Fibroblast of skin of left quadriceps (primary cell): ENCODE measurements at places on chromosomes 1 and 21.
A peak's percentile ranks its signal among the peaks of the same experiment; 100 is the strongest.

DNA sequence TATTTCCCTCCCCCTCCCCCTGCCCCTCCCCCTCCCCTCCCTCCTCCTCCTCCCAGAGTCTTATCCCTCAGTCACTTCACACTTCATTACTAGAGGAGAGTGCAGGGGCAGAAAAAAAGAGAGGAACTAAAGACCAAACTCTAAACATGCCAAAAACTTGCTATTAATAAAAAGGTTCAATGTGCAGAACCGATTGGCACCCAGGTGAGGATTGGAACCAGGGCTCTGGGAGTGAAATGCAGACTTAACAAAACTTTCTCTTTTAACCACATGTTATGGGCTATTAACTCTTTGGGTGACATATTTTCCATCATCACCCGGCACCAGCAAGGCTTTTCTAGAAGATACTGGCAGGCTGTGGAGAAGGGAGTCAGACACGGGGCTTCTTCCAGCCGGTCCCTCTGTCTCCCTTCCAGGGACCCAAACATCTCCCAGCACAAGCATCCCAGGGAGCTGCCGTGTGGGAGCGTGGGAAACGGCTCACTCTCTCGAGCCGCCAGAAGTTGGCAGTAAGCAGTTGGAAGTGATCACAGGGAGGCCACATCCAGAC is 13.6 kb downstream of the NID1 start:
- no peak for DNase-seq

- DNase-seq = no peak
These were observed 6.6 kb downstream of the TBX19 start for GRCh38 chr1:168287237-168287664.

- no peak for DNase-seq
These were observed 54.3 kb upstream of the CAMK1G start for GRCh38 chr1:209529233-209529632.

DNA sequence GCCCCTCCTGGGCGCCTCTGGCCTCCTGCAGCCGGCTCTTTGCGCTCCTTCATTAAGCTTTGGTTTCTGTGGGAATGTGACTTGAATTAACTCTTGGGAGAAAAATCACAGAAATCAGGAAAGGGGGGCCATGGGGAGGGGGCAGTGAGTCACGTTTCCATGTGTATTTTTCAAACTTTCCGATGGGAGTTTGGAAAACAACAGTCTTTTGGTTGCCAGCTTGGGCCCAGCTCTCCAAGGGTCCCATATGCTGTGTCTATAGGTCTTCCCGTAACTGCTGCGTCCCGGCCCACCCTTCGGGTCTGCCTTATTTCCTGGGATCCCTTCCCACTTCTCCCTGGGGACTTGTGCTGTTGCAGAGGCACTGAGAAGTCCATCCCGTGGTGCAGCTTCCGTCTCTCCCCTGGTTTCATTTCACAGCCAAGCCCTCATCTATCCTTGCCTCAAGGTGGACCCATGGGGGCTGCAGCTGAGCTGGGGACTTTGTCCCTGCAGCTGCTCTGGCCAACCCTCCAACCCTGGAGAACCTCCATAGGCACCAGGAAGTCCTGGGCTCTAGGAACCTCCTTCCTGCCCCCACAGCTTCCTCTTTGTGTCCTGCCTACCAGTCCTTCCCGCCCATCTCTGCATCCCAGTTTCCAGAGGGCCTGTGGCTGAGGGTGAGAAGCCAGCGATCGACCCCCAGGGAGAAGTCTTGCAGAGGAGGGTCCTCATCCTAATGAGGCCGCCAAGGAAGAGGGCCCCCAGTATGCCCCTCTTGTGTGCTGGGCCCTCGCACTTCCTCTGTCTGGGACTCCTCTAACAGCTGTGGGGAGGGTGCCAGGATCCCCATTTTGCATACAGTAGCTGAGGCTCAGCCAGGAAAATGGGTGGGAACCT is 11.6 kb upstream of the LMNA start:
- DNase-seq = peak; percentile 68

DNA sequence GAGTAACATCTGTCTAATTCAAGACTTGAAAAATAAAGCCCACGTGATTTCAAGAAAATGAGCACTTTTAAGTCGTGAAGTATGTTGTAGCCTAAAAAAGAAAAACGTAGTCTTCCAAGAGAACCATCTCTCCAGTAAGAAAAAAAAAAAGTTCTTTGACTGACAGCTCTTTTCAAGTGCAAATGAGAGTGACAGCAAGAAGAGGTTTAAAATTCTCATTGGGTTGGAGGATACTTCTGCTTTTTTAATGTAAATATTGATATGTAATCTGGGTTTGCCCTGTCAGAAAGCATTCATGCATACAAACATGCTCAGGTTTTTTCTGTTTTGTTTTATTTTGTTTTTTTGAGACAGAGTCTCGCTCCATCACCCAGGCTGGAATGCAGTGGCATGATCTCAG is 32.3 kb upstream of the PRDM2 start:
- DNase-seq = no peak

DNA sequence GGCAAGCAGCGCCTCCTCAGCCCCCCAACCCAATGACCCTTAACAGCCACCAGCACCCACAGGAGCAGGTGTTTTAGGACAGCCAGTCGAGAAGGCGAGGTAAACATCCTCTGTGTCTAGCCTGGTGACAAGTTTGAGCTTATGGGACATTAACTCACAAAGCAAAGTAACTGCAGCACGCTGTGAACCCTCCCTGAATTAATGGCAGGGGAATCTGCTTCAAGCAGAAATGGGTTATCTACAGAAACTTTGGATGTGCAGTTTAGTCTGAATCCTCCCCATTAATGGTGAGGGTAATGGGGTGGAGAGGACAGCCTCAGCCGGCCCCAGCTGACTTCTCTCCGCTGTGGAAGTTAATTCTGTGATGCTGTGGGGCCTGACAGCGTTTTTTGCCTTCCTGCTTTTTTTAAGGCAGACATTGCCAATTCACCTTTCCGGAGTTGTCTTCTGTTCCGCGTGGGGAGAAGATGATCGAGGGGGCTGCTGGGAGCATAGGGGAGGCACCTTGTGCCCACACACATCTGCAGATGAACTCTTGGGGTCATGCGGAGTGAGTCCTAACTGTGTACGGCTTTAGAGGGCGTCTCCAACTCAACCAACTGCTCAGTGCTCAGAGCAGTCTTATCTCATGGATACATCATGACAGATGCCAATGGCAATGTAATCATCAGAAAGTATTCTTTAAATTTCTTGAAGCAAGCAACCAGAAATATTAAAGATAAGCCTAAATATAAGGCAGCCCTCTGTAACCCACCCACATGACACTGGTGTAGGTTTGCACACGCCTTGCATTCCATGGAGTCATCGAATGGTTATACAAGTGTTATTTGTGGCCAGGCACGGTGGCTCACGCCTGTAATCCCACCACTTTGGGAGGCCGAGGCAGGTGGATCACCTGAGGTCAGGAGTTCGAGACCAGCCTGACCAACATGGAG is 41.0 kb downstream of the POFUT2 start:
- no peak for DNase-seq

GRCh38 chr1:224217655-224218623 is 34.9 kb downstream of the DEGS1 start:
- no peak for DNase-seq

DNA sequence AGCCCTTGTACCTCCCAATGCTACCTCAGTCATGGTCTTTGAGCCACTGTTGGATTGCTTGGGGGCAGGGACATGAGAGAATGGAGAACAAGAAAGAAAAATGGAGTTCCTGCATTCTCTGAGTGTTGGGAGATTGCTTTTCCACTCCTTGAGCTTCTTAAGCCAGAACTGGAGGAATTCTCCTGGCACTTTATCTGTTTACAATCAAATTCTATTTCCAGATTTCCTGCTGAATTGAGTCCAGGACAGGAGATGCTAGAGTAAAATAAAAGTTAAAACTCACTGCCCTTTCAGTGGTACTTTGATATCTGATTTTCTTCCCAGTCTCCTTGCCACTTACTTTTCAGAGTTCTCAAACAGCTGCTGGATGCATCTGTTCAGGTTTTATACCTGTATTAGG is 24.4 kb upstream of the DEPDC1 start:
- DNase-seq = no peak

DNA sequence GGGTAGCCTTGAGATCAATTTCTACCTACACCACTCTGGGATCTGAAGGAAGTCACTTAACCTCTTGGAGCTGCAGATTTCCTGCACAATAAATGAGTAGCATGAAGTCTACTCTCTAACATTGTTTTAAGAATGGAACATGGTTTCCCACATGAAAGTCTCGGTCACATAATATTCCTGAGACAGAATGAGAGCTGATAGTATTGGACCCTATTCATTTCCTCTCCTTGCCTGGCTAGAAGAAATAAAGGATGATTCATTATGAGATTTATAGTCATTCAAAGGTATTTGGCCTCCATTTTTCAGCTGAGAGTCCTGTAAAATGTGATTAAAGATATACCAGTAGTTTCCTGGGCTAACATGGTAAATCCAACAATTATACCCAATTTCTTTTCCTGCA is 56.7 kb downstream of the ARHGAP29 start:
- DNase-seq = no peak

GRCh38 chr1:6953216-6953615 is 168.0 kb downstream of the CAMTA1 start:
- DNase-seq = no peak

GRCh38 chr1:14599800-14600199 is 1.3 kb downstream of the KAZN start:
- no peak for DNase-seq

DNA sequence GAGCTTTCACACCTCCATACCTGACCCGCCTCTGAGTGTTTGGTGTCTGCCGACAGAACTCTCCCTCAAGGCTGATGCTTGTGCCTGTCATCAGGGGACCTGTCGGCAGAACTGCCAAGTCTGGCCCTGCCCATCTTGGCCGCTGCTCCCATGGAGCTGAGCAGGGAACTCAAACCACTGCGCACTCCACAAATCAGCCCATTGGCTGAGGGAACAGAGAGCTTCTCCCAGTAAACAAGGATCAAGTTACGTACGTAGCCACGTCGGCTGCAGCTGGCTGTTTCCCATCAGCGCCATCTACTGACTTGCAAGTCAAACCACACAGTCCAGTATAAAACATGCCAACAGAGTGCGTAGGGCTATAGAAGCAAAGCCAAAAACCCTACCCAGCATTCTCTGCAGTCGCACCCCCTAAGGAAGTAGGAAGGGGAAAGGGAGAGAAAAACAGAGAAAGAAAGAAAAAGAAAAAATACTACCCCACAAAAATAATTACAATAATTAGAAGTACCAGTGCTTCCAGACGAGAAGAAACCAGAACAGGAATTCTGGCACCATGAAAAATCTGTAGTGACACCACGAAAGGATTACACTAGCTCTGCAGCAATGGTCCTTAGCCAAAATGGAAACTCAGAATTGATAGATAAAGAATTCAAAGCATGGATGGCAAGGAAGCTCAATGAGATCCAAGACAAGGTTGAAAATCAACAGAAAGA is 13.1 kb downstream of the KRTAP13-1 start:
- DNase-seq = peak; percentile 10

DNA sequence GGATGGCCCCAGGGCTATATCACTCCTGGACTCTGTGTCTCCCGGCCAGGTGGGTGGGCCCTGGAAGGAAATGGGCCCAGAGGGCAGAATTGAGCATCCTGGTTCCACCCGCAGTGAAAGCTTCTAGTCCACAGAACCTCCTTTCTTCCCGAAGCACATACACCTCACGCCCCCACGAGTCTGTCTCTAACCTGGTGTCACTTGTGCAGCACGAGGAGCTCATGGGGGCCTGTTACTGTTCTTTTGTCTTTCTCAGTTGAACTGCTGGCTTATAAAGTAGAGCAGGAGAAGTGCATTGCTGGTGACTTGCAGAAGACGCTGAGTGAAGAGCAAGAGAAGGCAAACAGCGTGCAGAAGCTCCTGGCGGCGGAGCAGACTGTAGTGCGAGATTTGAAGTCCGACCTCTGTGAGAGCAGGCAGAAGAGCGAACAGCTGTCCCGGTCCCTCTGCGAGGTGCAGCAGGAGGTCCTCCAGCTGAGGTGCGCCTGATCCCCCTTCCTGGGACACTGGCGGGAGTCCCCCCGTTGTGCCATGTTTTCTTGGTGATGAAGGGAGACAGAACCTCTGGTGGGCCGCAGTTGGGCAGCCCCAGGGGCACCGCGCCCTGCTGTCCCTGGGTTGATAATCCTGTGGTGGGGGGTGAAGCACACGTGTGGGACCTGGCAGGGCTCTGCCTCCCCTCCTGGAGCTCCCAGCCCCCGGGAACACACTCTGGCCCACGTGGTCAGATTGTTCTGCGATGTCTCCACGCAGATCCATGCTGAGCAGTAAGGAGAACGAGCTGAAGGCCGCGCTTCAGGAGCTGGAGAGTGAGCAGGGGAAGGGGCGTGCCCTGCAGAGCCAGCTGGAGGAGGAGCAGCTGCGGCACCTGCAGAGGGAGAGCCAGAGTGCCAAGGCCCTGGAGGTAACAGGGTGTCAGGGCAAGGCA is 28.7 kb upstream of the DIP2A start:
- no peak for DNase-seq

GRCh38 chr1:183645531-183645930 is 7.6 kb downstream of the APOBEC4 start:
- DNase-seq = no peak

GRCh38 chr21:44626673-44627143 is at the start of gene KRTAP10-9:
TSS of gene KRTAP10-9 (plus strand) at chr21:44627093. CDS start at chr21:44627172, 79 bp downstream.
- no peak for DNase-seq

DNA sequence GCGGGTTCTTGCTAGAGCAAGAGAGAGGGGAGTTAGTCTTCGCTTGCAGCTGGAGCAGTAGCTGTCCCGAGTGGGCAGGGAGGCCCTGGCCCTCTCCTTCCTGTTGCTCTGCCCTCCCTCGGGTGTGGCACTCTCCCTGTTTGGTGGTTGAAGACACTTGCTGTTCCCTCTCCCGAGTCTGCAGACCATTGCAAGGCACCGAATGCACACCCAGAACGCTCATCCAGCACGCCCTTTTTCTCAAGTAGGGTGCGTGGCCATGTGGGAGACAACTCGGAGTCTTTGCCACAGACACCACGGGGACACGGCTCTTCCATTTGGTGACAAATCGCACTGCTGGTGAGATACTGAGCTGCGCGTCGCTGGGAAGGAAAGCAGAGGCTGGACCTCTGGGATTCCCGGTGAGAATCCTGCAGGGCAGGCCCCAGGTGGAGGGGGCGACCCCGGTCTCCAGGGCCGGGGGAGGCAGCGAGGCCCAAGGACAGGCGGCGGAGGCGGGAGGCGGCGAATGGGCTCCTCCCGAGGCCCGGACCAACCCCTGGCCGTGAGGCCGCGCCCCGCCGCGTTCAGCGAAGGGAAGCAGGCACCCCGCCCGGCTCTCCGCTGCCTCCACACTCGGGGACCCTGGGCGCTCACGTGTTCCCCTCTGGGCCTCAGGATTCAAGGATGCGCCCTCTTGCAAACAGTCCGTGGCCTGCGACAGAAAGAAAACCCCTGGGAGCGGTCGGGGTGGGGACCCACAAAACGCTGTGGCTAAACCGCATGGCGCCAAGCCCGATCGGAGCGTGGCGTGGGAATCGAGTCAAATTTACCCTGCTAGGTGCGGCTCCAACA is 10.4 kb upstream of the TMEM200B start:
- no peak for DNase-seq

- no peak for DNase-seq
These were observed 333.8 kb upstream of the PTBP2 start for GRCh38 chr1:96387785-96388184.

DNA sequence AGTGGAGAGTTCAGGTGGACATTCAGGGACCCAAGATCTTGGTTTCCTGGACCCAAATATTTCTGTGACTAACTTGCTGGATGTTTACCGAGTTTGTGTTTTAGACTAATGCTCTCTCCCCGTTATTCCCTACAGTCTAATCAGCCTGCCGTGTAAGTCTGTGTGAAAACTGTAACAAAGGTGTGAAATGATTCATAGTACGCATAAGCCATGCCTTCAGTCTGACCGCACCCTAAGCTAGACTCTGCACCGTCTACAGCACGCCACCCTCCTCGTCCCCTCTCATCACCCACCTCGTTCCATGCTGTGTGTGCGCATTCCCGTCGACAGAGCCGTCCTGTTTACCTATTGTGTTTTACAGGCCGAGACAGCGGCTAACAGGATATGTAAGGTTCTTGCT is 50.5 kb downstream of the ACTN2 start:
- no peak for DNase-seq

- DNase-seq = no peak
These were observed 619.0 kb upstream of the CHRM3 start for GRCh38 chr1:238767321-238767720.
